ENCODE measurements at places on chromosomes 5 and 9. TPM values are rescaled to one million over a fixed set of nuclear protein-coding genes. Genes with fewer than 3 reads are reported as not detected.

GRCh38 chr9:98083566-98084183, 27.1 kb downstream of the NANS start:
- DNase-seq: no peak

GRCh38 chr9:88922091-88922490, 69.2 kb upstream of the S1PR3 start:
- DNase-seq: no peak

- peak; percentile 60 for DNase-seq
Observed at GRCh38 chr9:137878146-137878941, 762 bp downstream of the CACNA1B start.

GRCh38 chr5:126837906-126838539, 61.1 kb downstream of the LMNB1 start:
- no peak for DNase-seq

DNA sequence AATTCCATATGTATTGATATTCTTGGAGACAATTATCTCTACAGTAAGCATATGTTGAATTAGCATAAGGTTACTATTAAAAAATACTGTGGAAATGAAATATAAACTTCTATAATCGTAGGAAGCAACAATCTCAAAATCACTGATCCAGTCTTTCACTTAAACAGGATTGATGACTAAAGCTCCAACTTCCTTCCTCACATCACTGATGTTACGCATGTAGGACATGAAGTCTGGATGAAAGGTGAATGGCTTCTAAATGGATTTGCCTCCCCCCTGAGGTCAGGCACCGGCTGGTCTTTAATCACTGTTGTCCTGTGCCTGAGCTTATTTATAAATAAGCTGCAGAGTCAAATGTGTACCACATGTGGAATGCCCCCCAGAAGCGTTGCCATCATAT, 157.1 kb upstream of the NFIB start:
- no peak for DNase-seq

GRCh38 chr9:36603006-36603405, 30.3 kb downstream of the MELK start:
- DNase-seq: no peak

DNA sequence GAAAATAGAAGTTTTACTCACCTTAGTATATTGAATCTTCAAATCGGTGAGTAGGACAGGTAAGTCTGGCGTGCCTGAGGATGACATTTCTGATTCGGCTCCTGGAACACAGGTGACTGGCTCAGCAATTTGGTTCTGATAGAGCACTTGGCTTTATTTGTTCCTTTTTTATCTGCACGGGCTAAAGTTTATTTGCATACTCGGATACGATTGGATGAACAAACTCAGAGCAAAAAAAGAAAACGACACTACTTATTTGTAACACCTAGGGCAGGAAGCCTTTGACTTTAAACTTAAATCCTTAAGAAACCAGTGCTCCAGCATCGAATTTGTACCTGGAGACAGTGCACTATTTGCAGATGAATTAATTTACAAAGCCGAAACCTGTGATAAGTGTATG, at the start of gene ALDH1A1:
ALDH1A1 (minus strand) TSS at position 140 of the 400 bp plus-strand sequence; CDS start at position 87, 53 bp downstream.
- DNase-seq: no peak

DNA sequence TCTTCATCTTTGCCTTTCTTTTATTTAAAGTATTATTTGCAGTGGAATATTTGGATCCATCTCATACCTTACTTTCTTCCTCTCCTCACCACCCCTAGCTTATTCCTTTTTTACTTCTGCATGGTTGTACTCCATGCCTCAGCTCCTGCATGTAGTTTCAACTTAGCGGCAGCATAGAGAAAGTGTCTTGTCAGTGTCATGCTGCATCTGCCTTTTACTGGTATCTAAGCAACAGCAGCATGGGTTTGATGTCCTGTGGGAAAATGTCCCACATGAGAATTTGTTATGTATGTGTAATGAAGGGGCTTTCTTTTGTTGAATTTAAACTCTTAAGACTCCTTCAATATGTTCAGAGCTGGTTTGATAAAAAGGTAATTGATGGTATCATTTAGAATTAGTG, 20.6 kb downstream of the TCERG1 start:
- DNase-seq: no peak

GRCh38 chr9:117092582-117092981, 322.3 kb downstream of the ASTN2 start:
- no peak for DNase-seq

DNA sequence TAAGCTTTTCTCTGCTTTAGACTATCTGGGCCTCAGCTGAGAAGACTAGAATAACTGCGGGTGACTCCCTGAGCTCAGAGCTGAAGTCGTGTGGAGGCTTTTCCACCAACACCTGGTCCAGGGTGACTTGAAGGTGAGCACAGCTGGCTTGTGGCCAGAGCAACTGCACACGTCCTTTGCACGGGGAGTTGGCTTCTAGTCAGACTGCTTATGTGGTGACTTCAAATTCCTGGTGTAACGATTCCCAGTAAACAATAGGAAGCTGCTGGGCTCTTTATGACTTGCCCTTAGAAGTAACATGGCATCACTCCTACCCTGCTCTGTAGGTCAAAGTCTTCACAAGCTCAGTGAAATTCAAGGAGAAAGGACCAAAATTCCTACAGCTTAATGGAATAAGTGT, 800.6 kb upstream of the CDH6 start:
- no peak for DNase-seq

- no peak for DNase-seq
Observed at GRCh38 chr5:59171131-59171530, 588.3 kb downstream of the RAB3C start.

DNA sequence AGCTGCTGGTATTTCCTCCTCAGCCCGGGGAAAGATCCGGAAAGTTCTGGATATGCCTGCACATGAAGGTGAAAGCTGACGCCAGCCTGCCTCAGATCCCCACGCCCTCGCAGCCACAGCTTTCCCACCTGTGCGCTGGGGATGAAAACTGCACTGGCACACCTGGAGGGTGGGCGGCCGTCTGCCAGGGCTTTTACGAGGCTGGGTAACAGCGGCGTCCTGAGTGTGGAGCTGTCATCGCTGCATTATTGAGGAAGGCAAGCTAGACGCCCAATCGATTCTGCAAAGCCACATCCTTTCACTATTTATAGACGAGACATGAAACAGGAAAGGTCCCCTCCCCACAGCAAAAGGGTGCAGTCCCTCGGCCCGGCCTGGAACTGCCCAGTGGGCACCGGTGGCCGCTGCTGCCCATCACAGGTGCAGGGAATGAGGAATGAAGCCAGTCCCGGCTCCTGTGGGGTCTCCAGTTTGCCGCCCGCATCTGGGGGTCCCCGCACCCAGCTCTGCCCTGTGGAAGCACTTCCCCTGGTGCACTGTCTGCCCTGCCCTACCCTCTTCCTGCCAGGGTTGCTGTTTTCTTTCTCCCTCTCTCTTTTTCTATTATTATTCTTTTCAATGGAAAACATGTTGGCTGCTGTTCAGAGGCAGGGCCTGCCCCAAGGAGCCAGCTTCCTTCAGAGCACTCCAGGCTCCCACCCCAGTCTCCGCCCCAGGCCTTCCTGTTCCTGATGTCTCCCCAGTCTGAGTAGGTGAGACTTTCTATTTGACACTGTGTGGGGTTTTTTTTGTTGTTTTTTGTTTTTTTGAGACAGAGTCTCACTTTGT, 7.0 kb downstream of the NOTCH1 start:
- DNase-seq: no peak

DNA sequence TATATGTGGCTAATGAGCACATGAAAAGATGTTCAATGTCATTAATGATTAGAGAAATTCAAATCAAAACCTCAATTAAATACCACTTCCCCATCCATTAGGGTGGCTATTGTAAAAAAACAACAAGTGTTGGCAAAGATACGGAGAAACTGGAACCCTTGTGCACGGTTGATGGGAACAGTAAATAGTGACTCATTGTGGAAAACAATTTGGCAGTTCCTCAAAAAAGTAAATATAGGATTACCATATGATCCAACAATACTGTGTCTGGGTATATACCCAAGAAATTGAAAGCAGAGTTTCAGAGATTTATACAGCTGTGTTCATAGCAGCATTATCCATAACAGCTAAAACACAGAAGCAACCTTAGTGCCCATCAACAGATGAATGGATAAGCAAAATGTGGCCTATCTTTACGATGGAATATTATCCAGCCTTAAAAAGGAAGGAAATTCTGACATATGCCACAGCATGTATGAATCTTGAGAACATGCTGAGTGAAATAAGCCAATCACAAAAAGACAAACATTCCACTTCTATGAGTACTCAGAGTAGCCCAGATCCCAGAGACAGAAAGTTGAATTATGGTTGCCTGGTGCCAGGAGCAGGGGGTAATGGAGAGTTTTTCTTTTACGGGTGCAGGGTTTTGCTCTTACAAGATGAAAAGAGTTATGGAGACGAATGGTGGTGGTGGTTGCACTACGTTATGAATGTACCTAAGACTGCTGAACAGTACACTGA, 41.4 kb upstream of the LRRC14B start:
- no peak for DNase-seq

DNA sequence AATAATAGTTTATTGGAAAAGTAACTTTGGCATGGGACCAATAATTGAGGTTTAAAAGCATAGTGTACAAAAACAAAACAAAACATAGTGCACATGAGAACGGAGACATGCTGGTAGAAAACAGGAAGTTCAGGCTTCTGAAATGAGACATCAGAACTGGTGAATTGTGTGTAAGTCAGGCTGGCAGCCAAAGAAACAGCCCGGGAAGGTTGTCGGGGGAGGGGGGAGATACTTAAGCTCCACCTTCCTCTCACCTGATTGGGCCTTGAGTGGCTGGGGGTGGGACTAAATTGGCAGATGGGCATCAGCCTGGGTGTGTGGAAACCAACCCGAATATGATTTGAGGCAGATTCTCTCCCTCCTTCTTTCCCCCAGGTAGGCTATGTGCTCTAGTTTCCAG, 256.3 kb downstream of the SMARCA2 start:
- no peak for DNase-seq

GRCh38 chr5:151123897-151124751, 33.5 kb downstream of the ANXA6 start:
- peak; percentile 65 for DNase-seq

- DNase-seq: no peak
Observed at GRCh38 chr9:124349675-124350493, 65.4 kb downstream of the PSMB7 start.

GRCh38 chr9:4011054-4011453, 288.8 kb downstream of the GLIS3 start:
- no peak for DNase-seq

- no peak for DNase-seq
Observed at GRCh38 chr5:143775258-143775657, 36.7 kb upstream of the HMHB1 start.

DNA sequence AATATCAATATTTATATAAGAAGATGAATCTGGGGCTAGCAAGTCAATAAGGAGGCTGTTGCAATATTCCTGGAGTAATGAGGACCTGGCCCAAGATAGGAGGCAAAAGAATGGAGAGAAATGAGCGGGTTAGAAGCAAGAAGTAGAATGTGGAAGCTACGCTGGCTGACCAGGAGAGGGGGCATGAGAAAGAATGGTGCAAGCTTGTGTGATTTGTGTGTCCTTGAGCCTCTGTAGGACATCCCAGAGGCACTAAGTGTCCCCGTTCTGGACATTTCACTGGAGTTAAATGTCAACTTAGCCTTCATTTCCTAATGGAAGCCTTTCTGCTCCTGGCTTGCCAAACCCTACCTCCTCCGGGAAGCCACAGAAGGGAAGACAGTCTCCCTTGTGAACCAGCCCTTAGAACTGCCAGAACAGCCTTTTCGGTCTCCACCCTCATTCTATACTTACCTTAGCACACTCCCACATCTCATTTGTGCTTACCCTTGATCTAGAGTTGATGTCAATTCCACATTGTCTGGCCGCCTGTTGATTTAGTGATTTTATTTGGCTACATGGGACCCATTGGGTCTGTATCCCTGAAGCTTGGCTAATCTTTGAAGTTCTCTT, 6.7 kb upstream of the PDE6A start:
- no peak for DNase-seq

DNA sequence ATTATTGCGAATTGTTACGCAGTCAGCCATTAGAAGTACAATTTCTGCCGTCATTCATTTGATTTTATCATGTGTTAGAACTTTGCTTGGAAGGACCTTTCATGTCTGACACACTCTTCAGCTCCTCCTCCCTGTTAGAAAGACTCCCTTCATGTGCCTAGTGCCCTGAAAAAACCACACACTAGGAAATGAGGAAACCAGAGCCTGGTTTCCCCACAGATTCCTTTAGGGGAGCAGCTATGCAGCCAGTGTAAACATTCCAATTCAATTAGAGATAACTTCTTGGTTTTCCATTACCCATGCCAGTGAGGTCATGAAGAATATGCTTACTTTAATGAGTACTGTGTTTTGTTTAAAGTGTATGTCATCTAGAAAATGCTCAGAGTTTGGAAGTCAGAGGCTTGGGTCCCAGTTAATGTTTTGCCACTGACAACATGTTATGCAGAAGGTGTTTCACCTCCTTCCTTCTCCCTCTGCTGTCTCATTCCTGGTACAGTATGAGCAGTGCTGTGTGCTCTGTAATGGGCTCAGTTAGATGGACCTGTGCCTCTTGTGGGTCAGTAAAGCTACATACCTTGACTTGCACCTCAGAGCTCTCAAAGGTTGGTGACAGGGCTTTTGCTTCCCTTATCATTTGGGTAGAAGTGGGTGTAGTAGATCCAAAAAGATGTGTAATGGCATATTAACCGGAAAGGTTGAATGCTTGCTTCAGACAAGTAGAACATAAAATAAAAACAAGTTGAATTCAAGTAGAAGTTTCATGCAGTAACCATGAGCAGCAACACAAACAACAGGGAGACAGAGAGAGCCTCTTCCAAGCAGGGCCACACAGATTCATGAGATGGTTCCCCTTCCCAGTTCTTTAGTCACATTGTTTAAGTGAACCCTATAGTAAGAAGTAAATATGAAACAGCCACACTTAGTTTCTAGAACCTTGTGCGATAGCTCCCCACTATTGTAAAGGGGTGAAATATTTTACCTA, 52.6 kb upstream of the TNFAIP8 start:
- no peak for DNase-seq

DNA sequence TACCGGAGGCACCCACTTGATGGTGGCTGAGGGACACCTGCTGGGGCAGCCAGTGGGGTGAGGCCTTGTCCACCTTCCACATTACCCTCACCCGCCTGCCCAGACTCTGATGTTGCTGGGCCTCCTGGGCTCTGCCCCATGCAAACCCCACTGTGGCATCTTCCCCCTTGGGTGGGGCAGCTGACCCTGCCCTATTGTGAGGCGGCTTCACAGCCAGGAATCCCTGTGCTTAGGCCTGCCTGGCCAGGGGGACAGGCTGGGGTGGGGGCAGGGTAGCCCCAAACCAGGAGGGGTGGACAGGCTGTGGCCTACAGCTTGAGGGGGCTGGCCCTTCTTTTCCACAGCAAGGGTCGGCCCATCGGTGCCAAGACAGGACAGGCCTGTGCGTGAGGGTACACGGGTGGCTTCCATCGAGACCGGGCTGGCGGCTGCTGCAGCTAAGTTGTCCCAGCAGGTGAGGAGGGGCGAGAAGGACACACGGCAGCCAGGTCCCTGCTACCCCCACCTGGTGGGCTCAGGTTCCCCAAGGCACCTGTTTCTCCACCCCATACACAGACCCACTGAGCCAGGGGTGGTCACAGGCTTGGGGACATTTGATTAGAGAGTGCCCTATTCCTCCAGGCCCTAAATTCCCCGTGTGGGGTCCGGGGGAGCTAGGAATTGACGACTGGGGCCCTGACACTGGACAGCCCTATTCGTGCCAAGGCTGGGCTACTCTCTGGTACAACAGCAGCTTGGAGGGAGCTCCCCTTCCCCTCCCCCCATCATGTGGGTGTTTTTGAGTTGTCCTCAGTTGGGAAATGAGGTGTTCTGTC, 99.2 kb downstream of the PHF2 start:
- DNase-seq: no peak

Gene DMRTA1
- not detected for total RNA-seq

Gene ARHGEF28
- total RNA-seq: 0.03 TPM

Gene PTRH1
- total RNA-seq: 35.0 TPM

Gene GABBR2
- total RNA-seq: not detected

Gene CHSY3
- total RNA-seq: not detected

Gene NDUFA8
- total RNA-seq: 107 TPM

Gene NUTM2F
- not detected for total RNA-seq

Measured in G401 (cell line).